NCI-H2107 (cell line): ENCODE measurements at places on chromosomes 3 and 15.

- DNase-seq, result no peak
Observed at GRCh38 chr3:148612278-148612677, 85.4 kb upstream of the AGTR1 start.

GRCh38 chr15:39321977-39322376 lies 258.9 kb upstream of the THBS1 start:
- no peak for DNase-seq

DNA sequence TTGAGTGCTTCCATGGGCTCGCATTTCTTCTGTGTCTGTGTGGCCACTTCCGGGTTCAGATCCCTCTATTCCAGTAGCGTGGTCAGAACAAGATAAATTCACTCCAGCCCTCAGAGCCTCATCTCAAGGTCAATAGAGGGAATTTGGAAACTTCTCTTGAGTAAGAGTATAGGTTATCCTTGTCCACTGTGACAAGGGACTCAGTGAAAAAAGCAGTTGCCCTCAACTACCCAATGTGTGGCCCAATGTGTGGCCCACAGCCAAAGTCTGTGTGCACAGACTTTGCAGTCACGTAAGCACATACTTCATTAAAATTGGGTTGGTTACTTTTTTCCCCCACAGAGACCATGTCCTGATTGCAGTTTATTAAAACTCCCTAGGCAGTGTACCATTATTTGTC lies 305.6 kb upstream of the SEMA6D start:
- DNase-seq, result no peak

DNA sequence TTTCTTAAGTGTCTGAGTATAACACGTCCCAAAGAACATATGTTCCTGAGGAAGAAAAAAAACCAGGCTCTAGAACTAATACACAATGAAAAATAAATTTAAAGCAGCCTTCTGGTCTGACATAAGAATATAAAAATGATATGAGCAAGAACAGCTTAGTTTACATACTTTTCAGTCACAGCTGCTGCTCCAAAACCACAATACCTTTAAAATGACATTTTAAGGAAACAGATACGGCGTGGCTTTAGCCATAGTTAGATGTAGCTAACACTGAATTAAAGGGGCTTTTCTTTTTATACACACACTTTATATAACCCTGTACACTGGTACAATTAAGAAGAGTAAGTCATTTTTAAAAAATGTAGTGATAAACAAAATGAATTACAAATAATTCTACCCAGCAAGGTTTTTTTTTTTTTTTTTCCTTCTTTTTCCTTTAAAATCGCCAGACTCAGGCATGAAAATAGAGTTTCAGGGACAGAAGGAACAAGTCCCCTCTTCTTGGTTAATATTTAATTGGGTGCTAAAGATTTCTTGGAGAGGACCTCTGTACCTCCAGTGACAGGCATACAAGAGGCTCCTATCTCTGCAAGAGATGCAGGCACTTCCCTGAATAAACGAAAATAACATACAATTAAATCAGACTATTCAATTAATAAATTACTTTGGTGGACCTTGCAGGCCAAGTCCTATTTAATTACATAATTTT lies 265.6 kb downstream of the FOXP1 start:
- DNase-seq, result no peak

DNA sequence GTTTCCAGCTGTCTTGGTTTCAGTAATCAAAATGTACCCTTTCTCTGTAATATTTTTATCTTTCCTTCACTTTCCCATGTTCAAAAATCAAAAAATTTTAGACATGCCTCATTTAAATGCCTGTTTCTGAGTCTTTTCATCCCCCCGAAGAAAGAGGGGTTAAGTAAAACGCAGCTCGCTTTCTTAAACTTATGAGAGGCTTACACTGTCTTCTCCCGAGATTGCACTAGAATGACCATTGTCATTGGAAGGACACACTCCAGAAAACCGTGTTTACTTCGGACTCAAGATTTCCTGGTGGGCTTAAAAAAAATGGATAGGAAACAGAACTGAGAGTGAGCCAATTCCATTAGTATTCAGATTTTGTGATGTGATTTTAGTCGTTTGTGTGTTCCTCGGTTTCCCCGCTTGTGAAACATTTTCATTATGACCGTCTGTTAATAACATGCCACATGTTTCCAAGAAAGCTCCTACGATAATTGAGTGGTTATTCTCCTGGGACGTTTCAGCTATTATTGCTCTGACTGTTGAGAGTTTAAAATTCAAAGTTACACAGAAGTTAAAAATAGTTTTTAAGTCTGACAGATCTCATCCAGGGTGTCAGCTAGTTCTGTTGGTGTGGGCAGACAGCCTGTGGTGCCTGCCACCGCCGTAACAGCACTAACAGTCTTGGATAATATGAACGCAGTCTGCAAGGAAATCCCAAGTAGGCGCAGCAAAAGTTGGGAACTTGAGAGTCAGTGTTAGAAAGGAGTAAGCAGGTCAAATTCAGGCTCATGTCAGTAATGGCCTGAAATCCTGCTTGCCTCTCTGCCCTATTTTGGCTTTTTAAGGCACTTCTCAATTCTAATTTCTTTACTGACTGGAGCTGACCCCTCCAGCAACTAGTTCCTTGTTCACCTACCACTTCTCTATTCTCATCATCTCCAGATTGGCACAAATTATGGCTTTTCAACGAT lies 1.5 kb downstream of the CRYBG3 start:
- DNase-seq, result no peak

GRCh38 chr3:49482766-49483165 lies 12.7 kb downstream of the DAG1 start:
- DNase-seq, result no peak
